ENCODE measurements at places on chromosomes 7 and 10. TPM values are rescaled to one million over a fixed set of nuclear protein-coding genes. Genes with fewer than 3 reads are reported as not detected.

DNA sequence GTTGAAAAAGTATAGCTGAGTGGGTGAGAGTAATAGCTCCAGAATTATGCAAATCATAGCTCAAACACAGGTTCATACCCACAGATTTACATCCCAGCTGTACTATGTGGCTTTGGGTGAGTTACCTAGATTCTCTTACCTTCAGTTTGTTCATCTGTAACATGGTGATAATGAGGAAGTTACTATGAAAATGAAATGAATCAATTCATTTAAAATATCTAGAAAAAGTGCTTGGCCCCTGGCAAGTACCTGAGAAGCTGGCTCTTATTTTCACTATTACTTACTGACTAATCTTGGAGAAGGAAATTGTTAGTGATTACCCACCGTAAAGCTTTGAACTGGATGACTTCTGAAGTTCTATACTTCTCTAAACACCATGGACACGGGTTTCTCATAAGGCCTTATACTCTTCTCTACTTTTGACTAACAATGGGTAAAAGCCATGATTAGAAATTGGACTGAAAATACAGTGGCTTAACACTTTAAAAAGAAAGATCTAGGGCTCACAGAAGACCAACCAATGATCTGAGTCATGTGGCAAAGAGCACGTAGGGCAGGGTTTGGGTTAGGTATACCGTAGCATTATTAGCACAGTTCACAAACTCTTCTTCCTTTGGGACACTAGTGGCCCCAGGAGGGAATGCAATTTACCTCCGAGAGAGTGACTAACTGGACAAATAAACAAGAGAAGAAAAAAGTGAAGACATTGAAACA, 149.2 kb downstream of the PLPP4 start:
- DNase-seq, result no peak

GRCh38 chr7:91066627-91067026, 197.6 kb upstream of the FZD1 start:
- no peak for DNase-seq

- peak; percentile 17 for DNase-seq
Observed at GRCh38 chr10:48251525-48252353, 22.8 kb downstream of the FRMPD2 start.

DNA sequence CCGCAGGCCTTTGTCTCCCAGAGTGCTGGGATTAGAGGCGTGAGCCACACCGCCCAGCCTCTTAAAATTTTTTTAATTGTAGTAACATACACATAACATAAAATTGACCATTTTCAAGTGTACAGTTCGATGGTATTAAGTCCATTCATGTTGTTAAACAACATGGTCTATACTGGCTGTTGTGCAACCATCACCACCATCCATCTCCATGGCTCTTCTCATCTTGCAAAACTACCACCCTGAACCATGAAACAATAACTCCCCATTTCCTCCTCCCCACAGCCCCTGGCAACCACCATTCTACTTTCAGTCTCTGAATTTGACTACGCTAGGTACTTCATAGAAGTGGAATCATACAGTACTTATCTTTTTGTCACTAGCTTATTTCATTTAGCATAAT, 7.9 kb upstream of the ZFYVE27 start:
- no peak for DNase-seq

The CLDN4 gene
- 56.5 TPM for polyA plus RNA-seq

GRCh38 chr10:101228153-101228965, 904 bp downstream of the LBX1 start:
- DNase-seq, result no peak

The NPY gene
- not detected for polyA plus RNA-seq
